ENCODE measurements at places on chromosomes 2 and 18.

DNA sequence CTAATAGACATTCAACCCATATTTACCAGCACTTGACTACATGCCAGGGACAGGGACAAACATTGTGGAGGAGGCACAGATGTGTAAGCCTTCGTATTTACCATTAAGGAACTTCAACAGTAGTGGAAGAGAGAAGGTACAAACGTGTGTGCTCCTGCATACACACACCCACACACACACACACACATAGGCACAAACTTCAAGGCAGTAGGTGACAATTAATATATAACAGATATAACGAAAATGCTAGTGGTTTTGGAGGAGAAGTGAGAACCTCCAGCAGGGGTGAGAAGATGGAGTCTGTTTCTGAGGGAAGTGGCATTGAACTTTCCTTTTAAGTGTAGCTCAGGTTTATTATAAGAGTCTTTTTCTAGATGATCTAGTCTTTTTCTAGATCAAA lies 231.1 kb downstream of the SETBP1 start:
- DNase-seq: no peak

- no peak for DNase-seq
Observed at GRCh38 chr2:48165070-48165753, 258.9 kb upstream of the FBXO11 start.

DNA sequence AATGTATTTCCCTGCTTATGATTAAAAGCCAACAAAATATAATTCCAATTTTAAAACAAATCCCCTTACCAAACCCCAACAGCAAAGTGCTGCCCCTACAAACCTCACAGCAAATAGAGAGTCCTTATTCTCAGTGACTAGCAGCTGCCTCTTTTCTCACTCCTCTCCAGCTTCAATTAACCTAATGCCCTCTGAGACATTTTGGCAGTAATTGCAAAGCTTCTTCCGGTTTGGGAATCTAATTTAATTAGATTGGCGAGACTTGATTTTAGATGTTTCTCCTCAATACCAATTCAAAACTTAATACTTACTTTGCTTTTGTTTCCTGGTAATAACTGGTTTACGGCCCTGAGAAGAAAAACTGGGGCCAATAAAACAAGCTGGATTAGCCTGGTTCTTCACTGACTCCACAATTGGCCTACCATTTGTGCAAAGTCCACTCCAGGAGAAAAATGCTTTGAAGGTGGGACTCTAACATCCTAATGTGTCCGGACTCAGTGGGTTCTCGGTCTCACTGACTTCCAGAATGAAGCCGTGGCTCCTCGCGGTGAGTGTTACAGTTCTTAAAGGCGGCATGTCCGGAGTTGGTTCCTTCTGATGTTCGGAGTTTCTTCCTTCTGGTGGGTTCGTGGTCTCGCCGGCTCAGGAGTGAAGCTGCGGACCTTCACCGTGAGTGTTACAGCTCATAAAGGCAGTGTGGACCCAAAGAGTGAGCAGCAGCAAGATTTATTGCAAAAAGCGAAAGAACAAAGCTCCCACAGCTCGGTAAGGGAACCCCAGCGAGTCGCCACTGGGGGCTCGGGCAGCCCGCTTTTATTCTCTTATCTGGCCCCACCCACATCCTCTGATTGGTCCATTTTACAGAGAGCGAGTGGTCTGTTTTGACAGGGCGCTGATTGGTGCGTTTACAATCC lies 52.8 kb downstream of the SLC35F5 start:
- no peak for DNase-seq

GRCh38 chr2:161078211-161078539 lies 82.1 kb upstream of the TANK start:
- no peak for DNase-seq

DNA sequence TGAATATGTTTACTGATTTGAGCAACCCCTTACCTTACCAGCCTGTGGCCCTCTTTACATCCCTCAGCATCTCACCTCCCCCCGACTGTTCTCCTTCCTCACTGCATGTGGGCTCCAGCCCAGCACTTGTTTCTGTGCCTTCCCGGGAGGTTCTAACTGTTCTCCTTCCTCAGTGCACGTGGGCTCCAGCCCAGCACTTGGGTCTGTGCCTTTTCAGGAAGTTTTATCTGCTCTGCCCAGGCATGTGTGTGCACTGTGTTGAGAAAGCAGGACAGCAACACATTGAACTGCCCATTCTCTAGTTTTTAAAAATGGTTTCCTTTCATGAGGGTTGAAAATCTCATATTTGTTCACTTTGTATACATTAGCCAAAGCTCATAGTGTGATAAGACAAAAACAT lies 158.4 kb downstream of the ATP9B start:
- DNase-seq: no peak

GRCh38 chr2:38653715-38654527 lies 12.0 kb upstream of the GALM start:
- DNase-seq: no peak

- DNase-seq: no peak
Observed at GRCh38 chr2:38045811-38046210, 30.1 kb downstream of the CYP1B1 start.

- DNase-seq: no peak
Observed at GRCh38 chr18:22723773-22724172, 209.4 kb upstream of the RBBP8 start.

DNA sequence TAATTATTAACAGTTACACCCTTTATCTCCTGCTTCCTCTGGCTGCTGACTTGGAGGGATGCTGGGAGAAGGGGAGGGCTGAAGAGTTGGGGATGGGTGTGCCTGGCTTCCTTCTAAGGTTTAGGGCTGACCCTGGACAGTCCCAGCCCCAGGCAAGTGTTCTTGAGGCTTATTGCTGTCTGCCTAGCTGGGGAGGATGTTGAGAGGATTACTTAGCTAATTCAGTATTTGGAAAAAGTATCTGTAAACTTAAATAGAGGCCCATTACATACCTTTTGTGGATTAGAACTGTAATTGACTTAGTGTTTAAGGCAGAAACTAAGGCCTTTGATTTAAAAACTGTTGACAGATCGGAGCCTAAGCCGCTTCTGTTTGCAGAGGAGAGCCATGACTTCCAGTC lies 67.6 kb downstream of the AGAP1 start:
- DNase-seq: no peak

DNA sequence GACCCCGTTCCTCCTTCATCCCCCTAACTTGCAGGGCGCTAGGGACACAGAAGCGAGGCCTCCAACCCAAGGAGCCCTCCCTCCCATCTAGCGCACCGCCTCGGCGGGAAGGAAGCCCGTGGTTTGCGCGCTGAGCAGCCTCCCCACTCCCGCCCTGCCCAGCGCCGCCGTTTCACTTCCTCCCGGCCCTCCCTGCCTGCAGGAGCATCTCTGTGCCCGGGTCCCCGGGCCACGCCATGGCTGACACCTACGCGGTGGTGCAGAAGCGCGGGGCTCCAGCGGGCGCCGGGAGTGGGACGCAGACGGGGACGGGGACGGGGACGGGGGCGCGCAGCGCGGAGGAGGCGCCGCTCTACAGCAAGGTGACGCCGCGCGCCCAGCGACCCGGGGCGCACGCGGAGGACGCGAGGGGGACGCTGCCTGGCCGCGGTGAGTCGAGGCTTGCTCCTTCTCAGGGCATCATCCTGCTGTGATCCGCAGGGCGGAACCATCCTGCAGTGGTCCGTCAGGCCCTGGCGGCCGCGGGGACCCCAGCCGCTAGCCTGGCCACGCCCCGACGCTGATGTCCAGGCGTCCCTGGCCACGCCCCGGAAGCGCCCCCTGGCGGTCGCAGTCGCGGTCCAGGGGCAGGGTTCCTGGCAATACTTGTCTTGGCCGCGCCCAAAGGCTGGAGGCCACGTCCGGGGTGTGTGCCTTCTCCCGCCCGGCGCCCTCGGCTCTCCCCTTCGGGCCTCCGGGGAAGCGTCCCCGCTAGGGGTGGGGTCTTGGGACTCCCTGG lies 16.4 kb downstream of the PTPN18 start:
- peak; percentile 79 for DNase-seq

DNA sequence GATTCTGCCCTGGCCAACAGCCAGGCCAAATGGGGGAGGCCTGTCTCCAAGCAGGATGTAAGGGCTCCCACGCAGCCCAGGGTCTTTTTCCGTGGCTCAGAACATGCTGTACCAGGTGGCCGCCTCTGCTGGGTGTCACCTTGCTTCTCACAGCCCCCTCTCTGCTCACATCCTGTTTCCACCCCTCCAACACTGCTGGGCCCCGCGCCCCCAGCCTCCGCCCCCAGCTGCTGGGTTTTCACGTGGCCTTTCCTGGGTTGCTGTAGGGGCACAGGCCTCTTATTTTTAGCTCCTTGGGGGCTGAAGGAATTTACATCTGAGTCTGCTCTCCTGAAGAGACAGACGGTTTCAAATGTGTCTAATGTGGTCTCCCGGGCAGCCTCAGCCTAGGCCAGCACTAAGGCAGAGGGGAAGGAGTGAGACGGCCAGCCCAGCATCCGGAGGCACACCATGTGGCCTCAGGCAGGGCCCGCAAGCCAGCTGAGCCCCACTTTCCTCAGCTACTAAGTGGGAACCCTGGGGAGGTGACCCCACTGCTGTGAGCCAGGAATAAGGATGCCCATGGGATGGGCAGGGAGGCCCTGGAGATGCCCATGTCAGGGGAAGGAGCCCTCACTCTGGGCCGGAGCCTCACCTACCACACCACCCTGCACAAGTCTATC lies 18.7 kb upstream of the DUSP2 start:
- DNase-seq: no peak

- DNase-seq: no peak
Observed at GRCh38 chr2:215080545-215080944, 57.9 kb downstream of the ABCA12 start.

- DNase-seq: no peak
Observed at GRCh38 chr2:2873450-2873811, 504.2 kb downstream of the EIPR1 start.

DNA sequence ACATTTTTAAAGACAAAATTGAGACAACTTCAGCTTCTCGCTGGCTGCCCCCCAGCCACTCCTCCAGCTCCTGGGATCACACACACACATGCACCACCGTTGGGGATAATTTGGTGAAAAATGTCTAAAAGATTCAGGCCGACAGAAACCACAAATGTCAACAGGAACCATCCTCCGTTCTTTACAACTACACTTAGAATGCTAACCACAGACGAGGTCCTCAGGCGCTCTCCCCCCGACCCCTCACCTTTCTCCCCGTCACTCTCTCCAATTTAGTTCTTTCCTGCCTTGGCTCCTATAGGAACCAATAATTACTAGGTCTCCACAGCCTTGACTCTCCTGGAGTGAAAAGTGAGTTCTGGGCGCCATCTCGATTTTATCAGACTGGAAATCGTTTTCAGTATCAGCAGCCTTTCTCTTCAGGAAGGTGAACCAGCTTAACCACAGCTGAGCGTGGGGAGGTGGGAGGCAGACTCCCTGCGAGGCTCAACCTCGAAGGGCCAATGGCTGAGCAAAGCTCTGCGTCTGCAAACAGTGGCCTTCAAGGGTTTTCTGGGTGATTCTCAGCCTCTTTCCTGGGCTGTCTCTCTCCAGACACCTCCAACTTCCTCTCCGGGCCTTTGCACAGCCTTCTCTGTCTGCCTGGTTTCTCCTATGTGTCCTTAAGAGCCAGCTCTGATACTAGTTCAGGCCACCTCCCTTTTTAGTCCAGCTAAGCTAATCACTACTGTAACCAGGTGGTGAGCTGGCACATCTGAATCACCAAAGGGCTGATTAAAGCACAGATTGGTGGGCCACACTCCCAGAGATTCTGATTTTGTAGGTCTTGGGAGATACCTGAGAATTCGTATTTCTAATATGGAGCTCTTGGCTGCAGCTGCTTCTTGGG lies 115.7 kb upstream of the COPS8 start:
- DNase-seq: no peak

DNA sequence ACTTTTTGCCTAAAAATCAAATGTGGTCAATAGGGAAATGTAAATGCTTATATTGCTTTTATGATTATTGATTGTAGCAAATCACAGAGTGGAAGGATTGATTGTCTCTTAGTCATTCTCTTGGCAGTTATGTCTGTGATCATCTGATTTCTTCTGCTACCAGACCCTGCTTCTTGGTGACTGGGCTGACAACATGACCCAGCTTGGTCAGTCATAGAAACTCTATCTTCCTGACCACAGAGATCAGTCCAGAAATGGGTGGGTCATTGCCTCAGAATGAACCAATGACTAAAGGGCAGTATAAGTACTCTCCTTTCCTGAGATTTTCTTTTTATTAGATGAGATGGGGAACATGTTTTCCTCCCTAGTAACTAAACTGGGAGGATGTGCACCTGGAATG lies 87.6 kb downstream of the MAIP1 start:
- peak; percentile 37 for DNase-seq
